ENCODE measurements at places on chromosomes 2 and 18.
A peak's percentile ranks its signal among the peaks of the same experiment; 100 is the strongest.

- DNase-seq: no peak
These were observed 492.6 kb downstream of the SLC4A3 start for GRCh38 chr2:220120041-220120440.

GRCh38 chr2:136008205-136008865 is 22.9 kb upstream of the DARS1 start:
- DNase-seq: peak; percentile 72

GRCh38 chr2:120001471-120001870 is 11.4 kb upstream of the EPB41L5 start:
- no peak for DNase-seq

DNA sequence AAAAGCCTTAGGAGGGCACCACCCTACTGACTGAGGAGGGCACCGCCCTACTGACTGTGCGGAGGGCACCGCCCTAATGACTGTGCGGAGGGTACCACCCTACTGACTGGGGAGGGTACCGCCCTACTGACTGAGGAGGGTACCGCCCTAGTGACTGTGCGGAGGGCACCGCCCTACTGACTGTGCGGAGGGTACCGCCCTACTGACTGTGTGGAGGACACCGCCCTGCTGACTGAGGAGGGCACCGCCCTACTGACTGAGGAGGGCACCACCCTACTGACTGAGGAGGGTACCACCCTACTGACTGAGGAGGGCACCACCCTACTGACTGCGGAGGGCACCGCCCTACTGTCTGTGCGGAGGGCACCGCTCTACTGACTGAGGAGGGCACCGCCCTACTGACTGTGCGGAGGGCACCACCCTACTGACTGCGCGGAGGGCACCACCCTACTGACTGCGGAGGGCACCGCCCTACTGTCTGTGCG is 150.2 kb upstream of the NFATC1 start:
- DNase-seq: no peak

DNA sequence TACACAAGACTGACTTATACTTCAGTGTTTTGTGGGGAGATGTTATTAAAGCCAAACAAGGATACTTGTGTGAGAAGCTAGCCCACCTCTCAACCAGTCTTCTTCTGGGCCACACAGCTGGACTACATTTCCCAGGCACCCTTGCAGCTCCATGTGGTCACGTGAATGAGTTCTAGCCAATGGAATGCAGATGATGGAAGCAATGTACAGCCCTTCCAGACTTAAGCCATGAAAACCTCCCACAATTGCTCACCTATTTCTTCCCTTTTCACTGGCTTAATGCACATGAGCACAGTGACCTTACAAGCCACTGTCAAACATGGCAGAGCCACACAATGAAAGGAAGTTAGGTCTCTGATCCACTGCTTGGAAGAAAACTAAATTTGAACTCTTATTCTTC is 20.4 kb upstream of the FEZ2 start:
- DNase-seq: no peak

- no peak for DNase-seq
These were observed 441.7 kb downstream of the TXNL1 start for GRCh38 chr18:56196495-56197225.

GRCh38 chr2:68717305-68717661 is 17.3 kb upstream of the ARHGAP25 start:
- no peak for DNase-seq

DNA sequence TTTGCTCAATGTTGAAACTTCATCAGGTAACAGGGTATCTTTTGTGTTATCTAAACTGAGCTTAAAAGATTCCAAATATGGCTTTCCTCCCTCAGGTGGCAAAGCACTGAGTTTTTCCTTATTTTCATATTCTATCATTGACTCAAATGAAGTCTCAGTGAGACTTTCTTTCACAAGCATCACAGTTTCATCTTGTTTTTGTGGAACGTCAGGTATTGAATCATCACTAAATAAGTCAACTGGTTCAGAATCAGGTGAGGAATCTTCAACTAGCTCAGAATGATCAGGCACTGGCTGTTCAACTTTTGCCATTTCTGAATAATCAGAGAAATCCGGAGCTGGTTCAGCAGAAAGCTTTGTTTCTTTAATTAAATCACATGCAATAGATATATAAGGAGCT is 24.6 kb downstream of the RTN4 start:
- no peak for DNase-seq

- no peak for DNase-seq
These were observed 5.0 kb downstream of the ARL4C start for GRCh38 chr2:234491897-234492296.

DNA sequence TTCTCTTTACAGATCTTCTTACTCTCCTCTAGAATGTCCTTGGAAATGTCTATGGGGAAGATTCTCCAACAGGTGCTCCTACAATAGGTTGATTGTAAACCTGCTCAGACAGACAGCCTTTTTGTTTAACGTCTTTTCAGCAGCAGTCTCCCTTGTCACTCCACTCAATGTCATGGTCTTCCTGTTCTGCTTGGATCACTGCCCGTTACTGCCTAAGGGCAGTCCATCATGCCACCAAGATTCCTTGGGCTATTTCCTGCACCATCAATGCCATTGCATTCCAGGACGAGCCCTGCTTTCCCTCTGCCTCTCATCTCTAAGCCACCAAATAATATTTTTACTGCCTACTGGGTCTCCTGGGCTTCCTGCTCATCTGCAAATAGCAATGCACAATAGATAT is 97.4 kb upstream of the GALNT5 start:
- no peak for DNase-seq

Data from tibial artery (tissue), 4 donors.